ENCODE measurements at places on chromosomes 2 and 18. TPM values are rescaled to one million over a fixed set of nuclear protein-coding genes. Genes with fewer than 3 reads are reported as not detected.

KCNG2 gene
- not detected for total RNA-seq

LIMS3 gene
- total RNA-seq: 0.18 TPM

ABCB6 gene
- 21.9 TPM for total RNA-seq

NT5DC4 gene
- total RNA-seq: not detected

C2orf74 gene
- total RNA-seq: 10.0 TPM

INO80B gene
- total RNA-seq: 24.2 TPM

NPAS2 gene
- 7.7 TPM for total RNA-seq

Data from activated CD4-positive, alpha-beta T cell treated with anti-CD3 and anti-CD28 coated beads for 36 hours (primary cell).